Inflammatory macrophage treated with lipopolysaccharide for 1 hour (primary cell): ENCODE measurements at places on chromosomes 7 and 10.

GRCh38 chr10:119714484-119714816, 11.4 kb upstream of the INPP5F start:
- no peak for DNase-seq

- DNase-seq: no peak
These were observed 81.7 kb downstream of the GPR85 start for GRCh38 chr7:113004726-113005454.

DNA sequence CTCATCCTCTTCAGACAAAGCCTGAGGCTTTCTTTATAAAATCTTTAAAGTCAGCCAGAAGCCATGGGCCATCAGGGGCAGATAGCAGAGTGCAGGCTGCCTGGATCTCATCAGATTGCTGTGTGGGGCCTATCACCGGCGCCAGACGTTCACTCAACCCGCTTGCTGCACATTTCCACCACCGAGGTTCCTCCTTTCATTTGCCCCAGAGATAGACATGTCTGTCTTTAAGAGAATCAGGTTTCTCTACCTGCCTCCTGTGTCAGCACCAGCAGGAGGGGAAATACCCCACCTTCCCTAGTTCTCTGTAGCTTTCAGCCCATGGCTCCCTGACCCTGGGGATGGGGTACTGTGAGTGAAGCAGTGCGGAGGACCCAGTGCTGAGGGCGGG, 22.0 kb downstream of the SLC18A2 start:
- DNase-seq: no peak

GRCh38 chr7:255038-255435, 34.9 kb upstream of the FOXL3 start:
- DNase-seq: no peak

- no peak for DNase-seq
These were observed 712.5 kb upstream of the ANKRD30A start for GRCh38 chr10:36412942-36413341.

DNA sequence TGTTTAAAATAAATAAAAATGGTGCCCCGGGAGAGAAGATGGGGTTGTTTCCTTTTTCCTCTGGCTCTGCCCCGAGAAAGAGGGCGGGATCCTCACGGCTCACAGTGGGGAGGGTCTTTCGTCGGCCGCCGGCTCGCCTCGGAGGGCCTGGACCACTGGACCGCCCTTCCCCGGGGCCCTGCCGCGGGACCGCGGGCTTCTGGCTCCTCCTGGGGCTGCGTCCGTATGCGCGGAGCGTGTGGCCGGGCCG, 3.5 kb upstream of the IGF2BP3 start:
- DNase-seq: no peak

DNA sequence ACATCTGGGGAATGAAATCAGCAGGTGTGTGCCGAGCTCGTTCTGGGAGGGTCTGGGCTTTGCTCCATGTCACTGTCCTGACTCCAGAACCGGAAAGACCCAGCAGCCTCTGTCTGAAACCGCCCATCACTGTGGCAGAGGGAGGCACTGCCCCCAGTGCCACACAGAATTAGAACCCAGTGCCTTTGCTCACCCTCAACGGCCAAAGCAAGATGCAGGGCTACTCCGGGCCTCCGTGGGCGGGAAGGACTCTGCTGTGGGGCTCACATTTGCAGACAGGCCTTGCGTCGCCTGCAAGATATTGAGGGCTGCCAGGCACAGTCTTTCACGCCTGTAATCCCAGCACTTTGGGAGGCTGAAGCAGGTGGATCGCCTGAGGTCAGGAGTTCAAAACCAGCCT, 219.2 kb upstream of the PPP2R2D start:
- no peak for DNase-seq

GRCh38 chr7:131605280-131605878, 49.0 kb upstream of the PODXL start:
- no peak for DNase-seq

- no peak for DNase-seq
These were observed 8.4 kb upstream of the TRDMT1 start for GRCh38 chr10:17209881-17210280.

- DNase-seq: peak; percentile 13
These were observed 143.1 kb upstream of the STK17A start for GRCh38 chr7:43439631-43440401.

DNA sequence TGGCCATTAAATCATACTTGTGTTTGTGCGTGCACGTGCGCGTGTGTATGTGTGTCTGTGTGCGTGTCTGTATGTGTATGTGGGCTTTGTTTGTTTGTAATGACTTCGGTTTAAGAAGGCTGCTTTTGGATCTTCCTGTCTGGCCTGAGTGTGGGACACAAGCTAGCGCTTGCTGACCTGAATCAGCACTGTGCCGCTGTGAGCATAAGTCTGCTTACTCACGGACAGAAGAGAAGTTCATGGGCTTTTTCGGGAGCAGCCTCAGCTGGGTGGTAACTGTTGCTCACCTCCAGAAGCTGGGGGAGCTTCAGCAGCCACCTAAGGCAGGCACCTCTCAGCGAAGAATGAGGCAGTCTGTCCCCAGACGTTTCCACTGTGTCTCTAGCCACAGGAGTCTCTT, 56.1 kb upstream of the TRUB1 start:
- no peak for DNase-seq

DNA sequence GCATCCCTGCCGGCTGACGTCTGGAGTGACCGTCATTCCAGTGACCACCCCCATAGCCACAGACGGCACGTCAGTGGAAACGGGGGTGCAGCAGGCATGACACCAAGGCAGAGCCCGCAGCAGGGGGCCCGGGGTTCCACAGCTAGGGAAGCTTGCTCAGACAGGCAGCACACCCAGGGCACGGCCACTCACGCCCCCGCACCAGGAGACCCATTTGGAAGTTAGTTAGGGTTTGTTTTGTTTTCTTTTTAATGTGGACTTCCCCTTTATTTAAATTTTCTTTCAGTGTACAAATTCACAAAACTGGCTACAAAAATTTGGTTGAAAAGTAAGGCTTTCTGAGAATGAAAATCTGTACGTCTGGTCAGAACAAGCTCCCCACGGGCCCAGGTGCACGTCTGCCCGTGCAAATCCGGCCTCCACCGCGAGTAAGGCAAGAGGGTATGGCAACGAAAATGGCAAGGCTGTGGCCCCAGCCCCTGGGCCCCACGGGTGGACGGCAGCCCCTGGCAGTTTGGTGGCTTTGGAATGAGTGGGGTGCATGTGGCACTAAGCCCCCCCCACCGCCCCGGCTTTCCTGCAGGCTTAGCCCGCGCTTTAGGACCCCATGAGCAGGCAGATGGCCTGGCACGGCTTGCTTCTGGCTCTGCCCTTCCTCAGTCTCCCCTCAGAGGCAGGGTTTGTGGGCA, 124.2 kb downstream of the FAM53B start:
- peak; percentile 35 for DNase-seq

DNA sequence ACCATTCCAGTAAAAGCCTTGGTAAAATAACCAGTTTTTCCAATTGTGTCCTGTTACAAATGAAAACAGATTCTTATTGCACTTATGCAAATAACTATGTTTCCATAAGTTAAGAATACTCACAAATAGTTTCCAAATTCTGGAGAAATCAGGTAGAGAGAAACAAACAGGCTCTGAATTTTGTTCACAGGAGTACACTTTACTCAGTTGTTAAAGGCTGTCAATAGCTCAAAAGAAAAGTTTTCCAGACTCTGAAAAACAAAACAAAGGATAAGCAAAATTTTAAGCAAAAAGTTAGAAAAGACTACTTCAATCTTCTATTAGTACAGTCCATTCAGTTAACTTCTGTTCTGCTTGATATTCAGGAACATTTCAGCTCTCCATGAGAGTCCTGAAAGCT, 32.8 kb upstream of the ZNF365 start:
- DNase-seq: no peak

DNA sequence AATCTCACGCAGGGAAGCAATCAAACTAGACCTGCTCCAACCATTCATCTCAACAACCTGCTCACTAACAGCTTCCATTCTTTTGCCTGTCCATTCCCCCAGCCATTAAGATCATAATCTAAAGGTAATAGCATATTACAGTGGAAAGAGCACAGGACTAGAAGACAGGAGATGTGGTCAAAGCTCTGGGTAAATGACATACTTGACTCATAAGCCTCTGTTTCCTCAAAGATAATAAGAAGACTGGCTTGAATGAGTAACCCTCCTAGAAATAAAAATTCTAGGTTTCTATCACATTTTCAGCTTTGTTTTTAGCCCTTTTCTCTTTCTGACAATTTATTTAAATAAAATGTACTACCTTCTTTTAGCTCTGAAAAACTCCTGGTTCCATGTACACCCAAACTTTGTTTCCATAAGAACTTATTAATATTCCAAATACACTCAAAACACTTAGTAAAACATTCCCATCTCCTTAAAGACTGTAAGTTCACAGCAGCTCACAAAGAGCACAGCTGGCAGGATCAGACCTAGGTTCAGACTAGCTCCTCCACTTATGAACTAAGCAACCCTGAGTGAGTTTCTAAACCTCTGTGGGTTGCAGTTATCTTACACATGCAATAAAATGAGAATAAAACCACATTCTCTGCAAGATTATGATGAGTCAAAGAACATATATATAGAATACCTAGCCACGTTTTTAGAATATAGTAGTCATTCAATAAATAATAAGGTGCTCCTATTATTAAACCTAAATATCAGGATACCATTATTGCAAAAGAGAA, 11.6 kb downstream of the FAM204A start:
- no peak for DNase-seq

DNA sequence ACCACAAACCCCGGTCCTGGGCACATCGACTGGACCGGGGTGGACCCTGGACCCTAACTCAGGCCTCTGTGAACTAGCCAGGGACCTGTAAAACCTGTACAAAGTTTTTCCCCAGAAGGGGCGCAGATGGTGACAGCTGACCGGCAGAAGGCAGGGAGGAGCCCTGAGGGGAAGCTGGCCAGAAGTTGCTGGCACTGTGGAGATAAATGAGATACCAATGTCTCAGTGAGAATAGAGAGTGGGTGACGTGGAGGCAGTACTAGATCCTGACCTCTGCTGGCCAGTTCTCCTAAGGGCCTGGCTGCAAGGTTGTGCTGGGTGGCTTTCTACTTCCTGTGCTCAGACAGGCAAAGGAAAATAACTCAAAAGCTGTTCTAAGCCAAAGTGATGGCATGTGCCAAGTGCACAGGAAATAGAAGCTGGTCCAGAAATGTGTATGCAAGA, 10.6 kb upstream of the TSPAN14 start:
- peak; percentile 63 for DNase-seq

DNA sequence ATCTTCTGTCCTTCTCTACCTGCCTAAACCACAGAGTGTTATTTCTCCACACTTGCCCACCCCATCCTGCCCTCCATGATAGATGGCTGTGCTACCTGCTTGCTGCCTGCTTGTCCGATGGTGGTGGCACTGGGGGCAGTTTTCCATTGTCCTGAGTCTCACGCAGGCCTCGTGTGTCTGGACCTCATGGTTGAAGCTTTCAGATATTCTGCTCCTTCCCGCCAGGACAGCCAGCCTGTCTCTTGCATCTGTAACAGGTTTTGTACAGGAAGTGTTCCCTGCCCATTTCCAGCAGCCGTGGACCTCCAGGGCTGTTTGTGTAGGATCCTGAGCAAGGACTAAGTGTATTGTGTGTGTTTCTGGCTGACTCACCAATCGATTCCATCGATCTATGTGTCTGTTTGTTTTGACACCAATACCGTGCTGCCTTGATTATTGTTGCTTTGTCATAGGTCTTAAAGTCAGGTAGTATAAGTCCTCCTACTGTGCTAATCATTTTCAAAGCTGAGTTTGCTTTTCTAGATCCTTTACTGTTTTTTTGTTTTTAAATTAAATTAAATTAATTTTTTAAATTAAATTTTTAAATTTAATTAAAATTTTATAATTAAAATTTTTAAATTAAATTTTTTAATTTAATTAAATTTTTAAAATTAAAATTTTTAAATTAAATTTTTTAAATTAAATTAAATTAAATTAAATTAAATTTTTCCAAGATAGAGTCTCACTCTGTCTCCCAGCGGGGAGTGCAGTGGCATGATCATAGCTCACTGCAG, 8.5 kb downstream of the IL15RA start:
- no peak for DNase-seq

DNA sequence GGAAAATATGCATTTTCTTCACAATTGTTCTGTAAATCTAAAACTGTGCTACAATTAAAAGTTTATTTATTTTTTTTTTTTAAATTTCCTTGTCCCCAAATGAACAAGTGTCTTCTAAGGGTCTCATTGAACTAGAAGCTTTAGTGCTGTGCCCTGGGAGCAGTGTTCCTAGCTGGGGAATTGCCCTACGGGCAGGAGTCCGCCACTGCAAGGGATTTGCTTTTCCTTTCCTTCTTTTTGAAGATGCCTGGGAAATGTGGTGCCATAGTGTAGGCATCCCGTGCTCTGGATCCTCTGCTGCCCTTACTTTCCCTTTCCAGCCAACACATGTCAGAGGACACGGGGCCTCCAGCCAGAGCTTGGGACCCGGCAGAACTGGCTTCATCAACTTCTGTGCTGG, 177.1 kb upstream of the CTBP2 start:
- DNase-seq: no peak

- DNase-seq: no peak
These were observed 196.8 kb downstream of the RNLS start for GRCh38 chr10:88386204-88386788.

DNA sequence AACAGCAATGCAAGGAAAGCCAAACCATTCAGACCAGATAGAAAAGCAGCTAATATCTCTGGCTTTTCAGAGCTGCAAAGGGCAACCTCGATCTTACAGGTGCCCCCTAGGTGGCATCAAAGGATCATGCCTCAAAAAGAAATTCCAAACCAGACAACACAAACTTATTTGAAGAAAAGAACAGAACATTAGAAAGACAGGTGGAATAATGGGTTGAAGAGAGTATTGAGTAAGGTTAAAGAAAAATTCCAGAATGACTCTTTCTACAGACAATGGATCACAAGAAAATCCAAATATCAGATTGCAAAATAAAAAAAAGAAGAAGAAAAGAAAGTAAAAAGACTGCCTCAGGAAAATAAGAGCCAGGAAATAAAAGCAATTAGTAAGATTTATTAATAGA, 213.7 kb downstream of the ELMO1 start:
- no peak for DNase-seq

- no peak for DNase-seq
These were observed 183.2 kb upstream of the POT1 start for GRCh38 chr7:125112850-125113249.

DNA sequence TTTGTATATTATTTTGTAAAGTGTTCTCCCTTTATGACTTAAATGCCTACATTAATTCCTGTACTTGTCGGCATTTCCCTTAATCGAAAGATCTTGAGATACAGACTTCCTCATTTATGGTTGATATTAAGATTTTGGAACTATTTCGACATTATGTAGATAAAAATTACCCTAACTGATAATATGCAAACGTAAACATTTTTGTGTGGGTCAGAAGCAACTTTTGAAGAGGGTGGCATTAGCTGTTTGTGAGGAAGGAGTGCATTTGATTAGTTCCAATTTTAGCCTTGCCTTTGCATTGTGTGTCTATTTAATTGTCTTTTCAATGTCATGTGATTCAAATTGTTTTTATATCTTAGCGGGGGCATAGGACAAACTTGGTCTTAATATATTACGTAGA, 114.7 kb downstream of the BICC1 start:
- DNase-seq: no peak

- no peak for DNase-seq
These were observed 6.3 kb downstream of the ZNF212 start for GRCh38 chr7:149245744-149246143.

DNA sequence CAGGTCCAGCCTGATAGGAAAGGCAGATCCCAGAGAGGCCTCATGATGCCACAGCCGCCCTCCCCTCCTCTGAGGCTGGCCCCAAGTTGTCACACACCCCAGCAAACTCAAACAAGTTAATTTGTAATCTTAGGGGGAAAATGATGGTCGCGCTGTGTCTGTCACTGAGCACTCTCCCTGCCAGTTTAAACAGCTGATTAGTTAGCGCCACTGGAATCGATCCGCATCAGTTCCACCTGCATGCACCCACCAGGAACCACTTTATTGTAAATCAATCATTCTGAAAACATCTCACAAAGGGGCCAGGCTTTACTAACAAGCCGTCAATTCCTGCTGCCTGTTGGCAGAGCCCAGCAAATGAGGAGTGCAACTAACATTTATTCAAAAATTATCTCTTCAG, 870.9 kb downstream of the KCNMA1 start:
- DNase-seq: no peak
